ENCODE measurements at places on chromosomes 4 and X.

- no peak for DNase-seq
Measured at GRCh38 chrX:7318661-7319060, 170.7 kb upstream of the PUDP start.

DNA sequence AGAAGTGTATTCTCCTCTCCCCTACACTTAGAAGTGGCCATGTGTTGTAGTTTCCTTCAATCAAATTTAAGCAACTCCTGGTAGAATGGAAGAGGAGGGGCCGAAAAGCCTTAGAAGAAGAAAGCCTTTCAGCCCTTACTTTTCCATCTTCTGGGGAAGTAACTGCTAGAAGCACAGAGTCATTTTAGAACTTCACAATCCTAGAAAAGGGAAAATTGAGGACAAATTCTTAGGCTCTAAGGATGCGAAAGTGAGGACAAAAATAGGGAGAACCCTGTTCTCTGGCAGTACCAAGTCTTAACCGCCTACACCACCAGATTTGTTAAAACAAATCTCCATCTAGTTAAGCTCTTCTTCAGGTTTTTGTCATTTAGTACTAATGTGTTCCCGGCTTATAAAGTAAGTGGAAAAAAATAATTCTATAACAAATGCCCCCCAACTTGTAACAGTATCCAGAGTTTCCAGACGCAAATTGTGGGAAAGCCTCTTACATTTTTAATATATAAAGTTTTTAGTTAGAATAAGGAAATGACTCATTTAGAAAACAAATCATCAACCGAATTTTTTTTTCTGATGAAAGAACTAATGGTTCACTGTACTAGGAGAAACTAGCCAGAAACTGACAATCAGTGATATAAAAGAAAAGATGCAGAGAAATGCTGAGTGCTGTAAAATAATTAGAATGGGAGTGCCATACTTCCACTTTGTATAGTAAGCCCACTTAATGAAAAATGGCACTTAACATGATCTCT is 76.0 kb downstream of the ARAP2 start:
- DNase-seq = no peak

DNA sequence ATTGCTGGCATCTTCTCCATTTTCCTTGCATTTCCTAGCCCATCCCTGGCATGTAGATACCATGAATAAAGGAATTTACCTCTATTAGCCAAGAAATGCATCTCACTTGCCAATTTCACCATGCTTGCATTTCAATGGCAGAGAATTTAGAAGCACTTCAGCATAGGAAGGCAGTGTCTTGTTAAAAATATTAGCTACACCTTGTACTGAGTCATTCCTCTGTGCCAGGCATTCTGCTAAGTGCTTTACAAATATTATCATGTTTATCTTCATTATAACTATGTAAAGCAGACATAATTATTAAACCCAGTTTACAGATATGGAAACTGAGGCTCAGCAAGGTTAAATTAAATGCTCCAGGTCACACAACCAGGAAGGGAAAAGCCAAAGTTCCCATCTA is 138.2 kb downstream of the NPNT start:
- no peak for DNase-seq

DNA sequence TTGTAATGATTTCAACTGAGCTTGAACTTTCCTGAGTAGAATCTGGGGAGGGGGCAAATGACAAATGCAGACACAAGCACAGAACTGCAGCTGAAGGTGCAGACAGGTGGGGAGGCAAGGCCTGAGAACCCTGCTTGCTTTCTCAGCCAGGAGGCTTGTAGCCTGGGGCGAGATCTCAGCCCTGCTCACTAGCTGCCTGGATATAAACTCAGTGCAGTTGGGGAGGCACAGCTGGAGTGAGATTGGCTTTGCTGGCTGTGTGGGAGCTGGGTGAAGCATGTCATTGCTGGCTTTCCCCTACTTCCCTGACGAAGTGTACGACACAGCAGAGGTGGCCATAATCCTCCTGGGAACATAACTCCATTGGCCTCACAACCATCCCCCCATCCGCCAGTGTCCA is 55.5 kb upstream of the NEXMIF start:
- DNase-seq = no peak

DNA sequence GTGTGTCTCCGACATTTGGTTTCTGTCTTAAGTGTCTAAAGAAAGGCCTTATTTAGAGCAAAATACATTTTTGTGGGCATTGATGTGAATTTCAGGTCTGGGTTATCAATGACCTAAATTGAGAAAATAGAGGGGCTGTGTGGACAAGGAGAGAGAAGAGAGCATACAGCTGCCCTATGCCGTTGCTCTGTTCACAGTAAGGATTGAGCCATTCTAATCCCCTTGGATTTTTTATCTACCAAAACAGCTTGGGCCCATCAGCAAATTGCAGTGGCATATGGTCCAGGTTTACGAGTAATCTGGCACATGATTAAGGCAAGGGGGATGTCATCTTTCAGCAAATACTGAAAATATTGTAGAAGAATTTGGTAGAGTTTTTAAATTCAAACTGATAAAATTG is 210.2 kb downstream of the ANTXR2 start:
- no peak for DNase-seq

DNA sequence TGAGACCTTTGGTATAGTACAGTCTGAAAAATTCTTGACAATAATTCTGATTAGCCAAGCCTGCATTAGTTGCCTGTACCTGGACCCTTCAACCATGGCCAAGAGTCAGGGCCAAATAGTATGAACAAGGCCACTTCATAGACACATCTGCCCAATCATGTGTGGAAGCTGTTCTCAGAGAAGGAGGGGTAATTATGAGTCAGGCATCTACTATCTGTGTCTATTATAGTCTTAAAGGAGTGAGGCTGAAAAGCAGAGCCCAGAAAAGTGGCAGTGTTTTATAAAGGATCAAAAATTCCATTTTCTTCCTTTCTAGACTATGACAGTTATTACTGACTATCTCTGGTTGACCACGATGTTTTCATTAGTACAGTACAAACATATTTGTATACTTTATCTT is 5.0 kb upstream of the ADGRL3 start:
- no peak for DNase-seq

- DNase-seq = no peak
Measured at GRCh38 chr4:68654946-68655721, 15.3 kb downstream of the UGT2B15 start.

GRCh38 chr4:16496501-16496900 is 270.2 kb upstream of the TAPT1 start:
- DNase-seq = no peak
